ENCODE measurements at places on chromosomes 13 and 19. TPM values are rescaled to one million over a fixed set of nuclear protein-coding genes. Genes with fewer than 3 reads are reported as not detected.
A peak's percentile ranks its signal among the peaks of the same experiment; 100 is the strongest.

Gene SIGLECL1
- total RNA-seq: not detected

Gene ZNF221
- 0.99 TPM for total RNA-seq

Gene SCEL
- total RNA-seq: not detected

DNA sequence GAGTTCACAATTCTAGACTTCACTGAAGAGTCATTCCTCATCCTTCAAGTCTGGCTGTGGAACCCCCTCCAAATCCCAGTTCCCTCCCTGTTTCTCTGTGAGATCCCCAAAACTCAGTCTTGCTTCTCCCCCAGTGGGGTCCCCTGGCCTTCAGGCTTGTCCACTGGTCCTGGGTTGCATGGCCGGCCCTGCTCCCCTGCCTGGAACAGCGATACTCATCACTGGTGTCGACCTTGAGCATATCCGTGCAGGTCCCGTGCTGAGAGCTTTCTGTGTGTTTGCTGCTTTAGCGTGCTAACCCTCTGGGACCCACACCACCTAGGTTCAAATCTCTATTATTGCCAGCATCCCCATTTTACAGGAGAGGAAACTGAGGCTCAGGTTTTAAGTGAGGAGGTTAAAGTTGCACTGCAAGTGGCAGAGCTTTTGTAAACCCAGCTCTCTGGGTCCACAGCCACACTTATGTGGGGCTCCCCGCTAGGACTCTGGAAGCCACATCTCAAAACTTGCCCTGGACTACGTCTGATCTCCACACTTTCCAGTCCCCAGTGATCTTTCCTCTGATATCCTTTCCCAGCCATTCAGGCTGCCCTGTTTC is 15.5 kb downstream of the LIPE start:
- no peak for DNase-seq
- no peak overlapping the region for H3K27ac ChIP-seq
- no peaks in the 10 kb centered on the region for H3K27me3 ChIP-seq
- no peaks in the 10 kb centered on the region for H3K36me3 ChIP-seq

DNA sequence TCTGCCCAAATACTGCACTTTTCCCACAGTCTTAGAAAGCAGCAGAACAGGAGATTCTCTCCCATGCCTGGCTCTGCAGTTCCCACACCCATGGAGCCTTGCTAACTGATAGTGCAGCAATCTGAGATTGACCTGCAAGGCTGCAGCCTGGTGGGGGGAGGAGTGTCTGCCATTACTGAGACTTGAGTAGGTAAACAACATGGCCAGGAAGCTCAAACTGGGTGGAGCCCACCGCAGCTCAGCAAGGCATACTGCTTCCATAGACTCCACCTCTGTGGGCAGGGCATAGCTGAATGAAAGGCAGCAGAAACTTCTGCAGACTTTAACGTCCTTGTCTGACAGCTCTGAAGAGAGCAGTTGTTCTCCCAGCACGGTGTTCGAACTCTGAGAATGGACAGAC is 358.5 kb upstream of the PCDH9 start:
- H3K27ac ChIP-seq: no peak overlapping the region
- DNase-seq: no peak
- no peaks in the 10 kb centered on the region for H3K36me3 ChIP-seq
- no peak overlapping the region for H3K4me3 ChIP-seq

DNA sequence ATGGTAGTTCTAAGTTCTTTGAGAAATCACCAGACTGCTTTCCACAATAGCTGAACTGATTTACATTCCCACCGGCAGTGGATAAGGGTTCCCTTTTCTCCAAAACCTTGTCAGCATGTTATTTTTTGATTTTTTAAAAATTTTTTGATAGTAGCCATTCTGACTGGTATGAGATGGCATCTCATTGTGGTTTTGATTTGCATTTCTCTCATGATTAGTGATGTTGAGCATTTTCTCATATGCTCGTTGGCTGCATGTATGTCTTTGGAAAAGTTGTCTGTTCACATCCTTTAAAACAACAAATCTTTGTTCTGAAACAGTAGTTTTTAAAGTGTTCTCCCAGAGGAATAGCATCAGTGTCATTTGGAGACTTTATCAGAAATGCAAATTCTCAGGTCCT is 77.5 kb upstream of the POMP start:
- no peak for DNase-seq
- no peak overlapping the region for H3K4me3 ChIP-seq
- peaks cover 14% of the 10 kb centered on the region for H3K4me1 ChIP-seq
- no peaks in the 10 kb centered on the region for H3K27me3 ChIP-seq
- H3K36me3 ChIP-seq: no peaks in the 10 kb centered on the region
- no peak overlapping the region for H3K27ac ChIP-seq

DNA sequence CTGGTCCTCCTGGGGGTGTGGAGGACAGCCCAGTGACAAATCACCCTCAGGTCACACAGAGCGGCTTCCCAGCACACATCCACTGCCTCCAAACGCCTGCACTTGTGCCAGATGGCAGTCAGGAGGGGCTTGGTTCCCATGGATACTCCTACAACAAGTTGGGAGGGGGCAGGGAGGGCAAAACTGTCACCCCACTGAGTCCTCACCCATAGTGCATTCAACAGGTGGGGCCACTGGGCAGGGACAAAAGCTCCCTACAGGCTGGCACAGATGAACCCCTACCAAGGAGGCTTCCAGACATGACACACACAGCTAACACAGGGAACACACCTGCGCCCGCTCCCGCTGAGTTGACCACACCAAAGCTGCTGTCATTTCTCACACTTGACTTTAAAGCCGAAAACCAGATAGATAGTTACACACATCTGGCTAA is 120.5 kb downstream of the STK24 start:
- H3K4me1 ChIP-seq: peaks cover 13% of the 10 kb centered on the region
- no peak overlapping the region for H3K27ac ChIP-seq
- H3K36me3 ChIP-seq: peaks cover 61% of the 10 kb centered on the region
- no peak for DNase-seq

DNA sequence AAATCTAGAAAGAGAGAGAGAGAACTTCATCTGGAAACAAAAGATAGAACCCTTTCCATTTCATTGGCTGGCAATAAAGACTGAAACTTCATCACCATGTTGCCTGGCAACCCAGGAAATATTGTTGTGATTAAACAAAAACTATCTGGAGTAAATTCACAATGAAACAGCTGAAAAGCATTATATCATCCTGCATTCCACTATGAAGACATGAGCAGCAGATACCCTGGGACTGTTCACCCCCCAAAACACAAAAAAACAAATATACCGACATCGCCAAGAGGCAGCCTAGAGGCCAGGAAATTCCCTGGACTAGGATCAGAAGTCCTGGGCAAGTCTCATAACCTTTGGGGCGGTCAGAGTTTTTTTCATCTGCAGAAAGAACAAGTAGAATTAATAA is 158.3 kb downstream of the FOXO1 start:
- H3K36me3 ChIP-seq: peaks cover 6% of the 10 kb centered on the region
- no peaks in the 10 kb centered on the region for H3K27me3 ChIP-seq
- peak overlapping the region; percentile 77 for H3K27ac ChIP-seq
- peaks cover 40% of the 10 kb centered on the region for H3K4me1 ChIP-seq
- no peak for DNase-seq
- H3K4me3 ChIP-seq: no peak overlapping the region

DNA sequence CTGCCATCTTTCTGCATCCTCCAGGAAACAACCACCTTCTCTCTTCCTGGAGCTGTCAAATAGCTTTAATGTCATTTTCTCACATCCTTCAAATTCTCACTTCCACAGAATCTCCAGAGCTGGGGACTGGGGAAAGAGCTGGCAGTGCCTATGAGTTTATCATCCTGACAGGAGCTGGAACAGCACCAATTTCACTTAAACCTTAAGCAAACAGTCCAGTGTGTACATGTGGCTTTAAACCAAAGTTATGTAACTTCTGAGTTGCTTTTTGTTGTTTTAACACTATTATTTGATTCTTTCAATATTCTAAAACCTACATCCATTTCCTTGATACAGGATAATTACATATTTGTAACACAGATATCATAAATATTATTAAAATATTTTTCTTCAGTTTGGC is 331.5 kb upstream of the ARGLU1 start:
- no peaks in the 10 kb centered on the region for H3K4me1 ChIP-seq
- DNase-seq: no peak
- H3K36me3 ChIP-seq: no peaks in the 10 kb centered on the region
- H3K27ac ChIP-seq: no peak overlapping the region
- H3K27me3 ChIP-seq: no peaks in the 10 kb centered on the region
- H3K4me3 ChIP-seq: no peak overlapping the region

- H3K4me3 ChIP-seq: no peak overlapping the region
- H3K36me3 ChIP-seq: no peaks in the 10 kb centered on the region
- no peak overlapping the region for H3K27ac ChIP-seq
- DNase-seq: no peak
- H3K4me1 ChIP-seq: no peaks in the 10 kb centered on the region
- peaks cover 3% of the 10 kb centered on the region for H3K27me3 ChIP-seq
Observed at GRCh38 chr13:59447846-59448620, 715.7 kb downstream of the DIAPH3 start.

GRCh38 chr13:99193152-99193551 is 7.5 kb upstream of the UBAC2 start:
- H3K27ac ChIP-seq: no peak overlapping the region
- H3K4me1 ChIP-seq: peaks cover 27% of the 10 kb centered on the region
- H3K36me3 ChIP-seq: no peaks in the 10 kb centered on the region
- H3K27me3 ChIP-seq: no peaks in the 10 kb centered on the region
- no peak for DNase-seq

GRCh38 chr13:44011036-44011435 is 131.3 kb downstream of the LACC1 start:
- H3K27me3 ChIP-seq: peaks cover 4% of the 10 kb centered on the region
- H3K36me3 ChIP-seq: no peaks in the 10 kb centered on the region
- no peak overlapping the region for H3K4me3 ChIP-seq

DNA sequence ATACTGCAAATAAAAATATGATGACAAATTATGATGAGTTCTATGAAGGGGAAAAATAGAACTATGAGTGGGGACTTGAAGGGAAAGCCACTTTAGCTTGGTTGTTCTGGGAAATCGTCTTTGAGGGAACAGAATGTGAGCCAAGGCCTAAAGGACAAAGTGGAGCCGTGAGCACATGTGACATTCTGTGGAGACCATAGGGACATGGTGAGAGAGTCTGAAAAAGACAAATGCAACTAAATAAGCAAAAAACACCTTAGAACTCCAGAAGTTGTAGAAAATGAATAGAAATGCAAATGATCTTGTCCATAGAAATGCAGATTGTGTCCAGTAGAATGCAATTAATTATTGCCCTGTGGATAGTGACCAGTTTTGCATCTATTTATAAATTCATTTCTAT is 86.8 kb upstream of the ANKRD10 start:
- no peak overlapping the region for H3K4me3 ChIP-seq
- no peak overlapping the region for H3K27ac ChIP-seq
- peaks cover 33% of the 10 kb centered on the region for H3K27me3 ChIP-seq
- H3K4me1 ChIP-seq: no peaks in the 10 kb centered on the region
- no peaks in the 10 kb centered on the region for H3K36me3 ChIP-seq
- DNase-seq: no peak

- peaks cover 46% of the 10 kb centered on the region for H3K36me3 ChIP-seq
- no peaks in the 10 kb centered on the region for H3K27me3 ChIP-seq
- DNase-seq: no peak
- H3K27ac ChIP-seq: peak overlapping the region; percentile 41
Observed at GRCh38 chr13:77001540-77001939, 9.7 kb downstream of the CLN5 start.

GRCh38 chr13:102049853-102050252 is 352.0 kb downstream of the FGF14 start:
- H3K36me3 ChIP-seq: no peaks in the 10 kb centered on the region
- no peak overlapping the region for H3K27ac ChIP-seq
- no peaks in the 10 kb centered on the region for H3K27me3 ChIP-seq
- no peak overlapping the region for H3K4me3 ChIP-seq
- no peaks in the 10 kb centered on the region for H3K4me1 ChIP-seq

DNA sequence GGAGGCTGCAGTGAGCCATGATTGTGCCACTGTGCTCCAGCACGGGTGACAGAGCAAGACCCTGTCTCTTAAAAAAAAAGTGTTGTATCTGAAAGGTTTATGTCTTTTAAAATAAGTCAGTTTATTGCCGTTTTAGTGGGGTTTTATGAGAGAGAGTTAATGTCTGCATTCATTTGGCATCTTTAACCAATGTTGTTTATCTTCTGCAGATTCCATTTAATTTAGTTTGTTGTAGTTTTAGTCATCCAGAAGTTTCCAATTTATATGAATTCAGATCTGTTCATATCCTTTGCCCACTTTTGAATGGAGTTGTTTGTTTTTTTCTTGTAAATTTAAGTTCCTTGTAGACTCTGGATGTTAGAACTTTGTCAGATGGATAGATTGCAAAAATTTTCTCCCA is 36.7 kb upstream of the LPAR6 start:
- no peaks in the 10 kb centered on the region for H3K27me3 ChIP-seq
- H3K27ac ChIP-seq: peak overlapping the region; percentile 77
- peaks cover 61% of the 10 kb centered on the region for H3K36me3 ChIP-seq

DNA sequence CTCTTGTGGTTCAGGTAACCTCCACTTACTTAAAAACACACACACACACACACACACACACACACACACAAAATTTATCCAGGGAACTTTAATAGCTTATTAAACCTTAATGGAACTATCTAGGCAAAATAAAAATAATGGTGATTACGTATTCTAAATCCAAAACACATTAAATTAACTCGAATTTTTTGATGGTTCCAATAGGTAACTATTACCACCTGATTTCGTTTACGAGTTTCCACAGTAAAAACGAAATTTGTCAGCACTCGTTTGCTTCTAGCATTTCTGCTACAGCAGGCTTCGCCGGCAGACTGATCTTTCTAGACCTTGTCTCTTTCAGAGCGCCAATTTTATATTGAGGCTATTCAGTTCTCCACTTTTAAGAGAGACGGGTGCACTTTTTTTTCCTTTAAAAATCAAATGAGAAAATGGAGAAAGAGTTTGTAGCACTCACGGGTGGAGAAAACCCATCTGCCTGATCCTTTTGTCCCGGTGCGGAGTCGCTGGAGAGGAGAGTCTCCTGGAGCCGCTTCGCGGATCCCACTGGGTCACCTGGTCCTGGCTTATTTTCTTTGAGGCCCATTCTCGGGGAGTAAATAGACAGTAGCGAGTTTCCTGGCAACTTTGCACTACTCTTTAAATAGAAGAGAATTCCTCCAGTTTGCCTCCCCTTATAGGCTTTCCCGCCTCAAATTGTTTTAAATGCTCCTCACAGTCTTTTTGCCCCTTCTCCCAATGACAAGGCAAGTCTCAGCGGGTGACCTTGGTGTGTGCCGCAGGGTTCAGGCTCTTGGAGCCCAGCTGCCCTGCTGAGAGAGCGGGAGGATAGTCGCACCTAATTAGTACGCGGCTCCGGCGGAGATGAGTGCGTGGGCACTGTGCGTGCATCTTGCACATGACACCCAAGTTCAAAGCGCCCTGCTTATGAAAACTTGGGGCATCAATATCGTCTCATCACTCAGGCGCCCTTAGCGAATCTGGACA is 117.0 kb downstream of the KCNRG start:
- H3K27ac ChIP-seq: no peak overlapping the region
- no peak for DNase-seq
- H3K4me1 ChIP-seq: peaks cover 45% of the 10 kb centered on the region
- peaks cover 80% of the 10 kb centered on the region for H3K27me3 ChIP-seq
